ENCODE measurements at places on chromosomes 13 and 19.

GRCh38 chr19:8397271-8397670 is 7.1 kb downstream of the RAB11B start:
- DNase-seq: no peak

GRCh38 chr13:79384022-79384610 is 21.9 kb downstream of the RBM26 start:
- no peak for DNase-seq

- no peak for DNase-seq
Observed at GRCh38 chr13:30241532-30241931, 65.8 kb downstream of the KATNAL1 start.

GRCh38 chr19:42052241-42052863 is 17.7 kb downstream of the GRIK5 start:
- no peak for DNase-seq

- no peak for DNase-seq
Observed at GRCh38 chr19:11418549-11419506, at the start of gene RGL3. RGL3 (minus strand) TSS chr19:11419314; CDS start chr19:11419278, 36 bp downstream.

DNA sequence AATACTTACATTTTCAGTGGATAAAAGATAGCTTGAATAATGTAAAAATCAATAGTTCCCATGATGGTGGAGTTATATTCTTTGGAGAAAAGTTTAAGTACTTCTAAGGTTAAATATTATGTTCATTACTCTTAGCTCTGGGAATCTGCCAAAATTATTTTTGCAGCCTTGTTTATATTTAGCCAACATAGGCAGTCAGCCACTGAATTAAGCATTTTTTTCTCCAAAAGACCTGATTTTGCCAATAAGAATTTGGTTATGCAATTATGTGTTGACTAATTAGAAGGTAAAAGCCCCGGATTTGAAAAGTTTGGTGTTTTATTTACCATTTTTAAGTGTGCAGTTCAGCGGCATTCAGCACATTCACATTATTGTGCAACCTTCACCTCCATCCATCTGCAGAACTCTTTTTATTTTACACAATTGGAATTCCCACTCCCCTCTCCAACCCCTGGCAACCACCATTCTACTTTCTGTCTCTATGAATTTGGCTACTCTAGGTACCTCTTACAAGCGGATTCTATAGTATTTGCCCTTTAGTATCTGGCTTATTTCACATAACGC is 90.1 kb upstream of the C1QTNF9B start:
- DNase-seq: no peak

Measured in KG1 (cell line).